ENCODE measurements at places on chromosomes 5 and 9.

GRCh38 chr5:134662971-134663370 is 14.4 kb downstream of the SEC24A start:
- DNase-seq = no peak

GRCh38 chr5:180085837-180086236 is 14.3 kb upstream of the RNF130 start:
- no peak for DNase-seq

DNA sequence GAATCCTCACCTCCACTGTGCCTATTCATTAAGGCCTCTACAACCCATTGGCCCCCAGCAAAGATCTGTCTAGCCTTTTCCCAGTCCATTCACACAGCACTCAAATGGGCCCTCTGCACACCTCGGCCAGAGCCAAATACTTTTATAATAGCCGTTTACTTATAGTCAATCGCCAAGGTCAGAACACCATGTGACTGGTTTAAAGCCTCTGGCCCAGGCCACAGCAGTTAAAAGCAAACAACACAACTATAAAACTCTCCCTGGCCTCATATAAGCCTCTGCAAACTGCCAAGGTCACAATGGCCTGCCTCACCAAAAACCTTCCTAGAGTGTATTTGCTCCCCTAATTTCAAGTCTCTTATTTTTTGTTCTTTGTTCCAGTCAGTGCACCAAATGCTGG is 562.6 kb downstream of the CAAP1 start:
- DNase-seq = no peak

GRCh38 chr9:27595733-27596132 is 22.5 kb upstream of the C9orf72 start:
- DNase-seq = no peak

DNA sequence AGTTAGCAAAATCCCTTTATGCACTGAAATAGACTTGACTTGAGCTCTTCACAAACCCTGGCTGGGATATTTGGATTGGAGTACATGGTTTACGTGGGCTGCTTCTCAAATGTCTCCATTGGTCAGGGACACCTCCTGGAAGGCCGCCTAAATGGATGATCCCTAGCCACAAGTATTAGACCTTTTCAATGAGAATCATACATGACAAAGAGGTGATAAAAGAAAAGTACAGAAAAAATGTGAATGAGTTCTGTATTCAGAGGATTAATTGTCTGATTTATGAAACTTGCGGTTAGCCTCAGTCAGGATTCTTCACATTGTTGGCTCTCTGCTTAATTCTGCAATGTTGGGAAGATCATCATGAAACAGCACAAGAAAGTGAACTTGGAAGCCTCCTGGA is 752.8 kb upstream of the ADAMTS16 start:
- no peak for DNase-seq

DNA sequence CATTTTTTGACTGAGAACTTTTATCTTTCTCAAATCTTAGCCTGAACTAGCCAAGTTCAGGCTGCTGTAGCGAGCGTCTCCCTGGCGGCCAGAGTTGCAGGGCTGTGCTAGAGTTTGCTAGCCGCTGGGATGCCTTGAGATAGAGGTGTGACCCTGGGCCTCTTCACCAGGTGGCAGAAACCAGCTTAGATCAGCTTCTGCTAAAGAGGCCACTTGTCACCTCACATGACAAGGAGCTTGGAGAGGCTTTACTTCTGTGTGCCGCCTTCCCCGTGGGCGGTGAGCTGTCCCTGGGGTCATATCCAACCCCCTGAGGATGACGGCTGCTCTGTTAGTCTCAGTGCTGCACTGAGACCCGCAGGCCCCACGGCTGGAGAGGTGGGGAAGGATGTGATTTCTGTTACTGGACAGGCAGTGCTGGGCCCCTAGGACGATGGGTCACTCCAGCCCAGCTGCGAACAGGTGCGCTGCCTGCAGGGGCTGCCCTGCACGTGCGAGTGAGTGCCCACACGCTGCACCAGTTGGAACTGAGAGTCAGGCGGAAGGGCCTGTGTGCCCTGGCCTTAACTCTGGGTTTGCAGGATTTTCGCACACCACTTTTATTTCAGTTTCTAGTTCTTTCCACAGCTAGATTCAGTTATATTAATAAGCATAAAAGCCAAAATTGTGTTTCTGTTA is 63.8 kb downstream of the EHMT1 start:
- DNase-seq = no peak

GRCh38 chr5:169422087-169422486 is 121.1 kb upstream of the SLIT3 start:
- DNase-seq = no peak

DNA sequence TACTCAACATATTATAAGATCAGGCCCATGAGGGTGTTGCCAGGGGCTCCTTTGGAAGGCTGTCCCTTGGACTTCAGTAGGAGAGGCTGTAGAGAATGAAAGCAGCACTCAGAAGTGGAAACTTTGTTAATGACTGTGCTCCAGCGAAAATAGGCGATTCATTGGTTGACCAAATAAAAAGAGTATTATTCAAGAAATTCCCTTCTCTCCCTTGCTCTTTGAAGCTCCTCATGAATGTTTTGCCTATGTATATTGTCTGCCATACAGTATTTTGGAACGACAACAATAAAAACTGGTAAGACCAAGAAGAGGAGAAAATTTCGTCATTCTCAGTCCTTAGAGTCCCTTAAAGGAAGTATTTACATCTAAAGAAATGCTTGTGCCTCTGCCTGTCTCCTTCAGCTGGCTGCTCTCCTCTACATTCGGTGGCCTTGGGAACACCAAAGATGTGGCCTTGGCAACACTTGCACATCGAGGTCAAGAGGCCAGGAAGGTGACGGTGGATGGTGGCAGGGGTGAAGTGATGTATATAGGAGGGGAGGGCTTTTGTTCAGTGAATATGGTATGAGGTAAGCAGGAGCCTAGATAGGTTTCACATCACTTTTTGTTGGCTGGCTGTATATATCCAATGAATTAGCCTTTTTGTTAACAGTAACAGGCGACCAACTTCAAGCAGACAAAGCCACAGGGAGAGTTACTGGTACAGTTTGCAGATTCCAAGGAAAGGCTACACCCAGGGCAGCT is 95.0 kb upstream of the ACTBL2 start:
- DNase-seq = no peak

GRCh38 chr9:20722221-20722620 is 38.2 kb downstream of the FOCAD start:
- DNase-seq = no peak

- DNase-seq = no peak
Measured at GRCh38 chr5:6468104-6468503, 19.4 kb downstream of the UBE2QL1 start.

DNA sequence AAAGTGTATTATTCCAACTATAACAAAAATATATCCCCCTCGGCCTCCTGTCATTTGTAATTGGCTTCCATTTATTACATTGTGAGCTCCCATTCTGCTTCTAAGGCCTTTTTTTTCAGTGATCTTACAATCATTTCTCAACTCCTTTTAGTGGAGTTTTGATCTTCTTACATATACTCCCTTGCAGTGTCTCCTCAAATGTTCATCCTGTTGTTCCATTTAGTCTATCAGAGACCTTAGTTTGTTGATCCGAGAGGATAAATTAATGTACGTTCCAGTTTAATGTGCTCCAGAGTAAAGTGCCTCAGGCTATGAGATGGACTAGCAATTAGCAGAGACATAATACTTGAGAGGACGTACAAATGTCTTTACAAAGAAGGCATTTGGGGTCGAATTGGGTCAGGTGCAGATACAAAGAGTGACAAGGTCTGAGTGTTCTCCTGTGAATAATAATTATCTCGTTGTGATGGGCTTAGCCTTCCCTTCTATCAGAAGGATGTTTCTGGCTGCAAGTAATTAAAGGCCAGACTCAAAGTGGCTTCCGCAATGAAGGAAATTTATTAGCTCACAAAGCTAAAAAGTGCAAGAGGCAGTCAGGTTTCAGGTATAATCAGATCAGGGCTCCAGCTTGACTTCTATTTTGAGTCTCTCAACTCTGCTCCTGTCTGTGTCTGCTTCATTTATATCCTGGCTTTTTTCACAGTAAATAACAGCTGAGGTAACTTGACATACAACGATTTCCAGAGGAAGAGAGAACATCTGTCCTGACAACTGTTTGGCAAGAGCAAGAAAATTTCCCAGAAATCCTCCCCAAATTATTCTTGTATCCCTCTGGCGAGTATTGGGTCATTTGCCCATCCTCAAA is 30.1 kb downstream of the ARRDC3 start:
- no peak for DNase-seq

- no peak for DNase-seq
Measured at GRCh38 chr5:62812621-62813255, 234.1 kb downstream of the LRRC70 start.

GRCh38 chr5:14628346-14628745 is 36.2 kb upstream of the OTULIN start:
- no peak for DNase-seq

GRCh38 chr5:154977409-154977808 is 36.1 kb upstream of the KIF4B start:
- DNase-seq = no peak

DNA sequence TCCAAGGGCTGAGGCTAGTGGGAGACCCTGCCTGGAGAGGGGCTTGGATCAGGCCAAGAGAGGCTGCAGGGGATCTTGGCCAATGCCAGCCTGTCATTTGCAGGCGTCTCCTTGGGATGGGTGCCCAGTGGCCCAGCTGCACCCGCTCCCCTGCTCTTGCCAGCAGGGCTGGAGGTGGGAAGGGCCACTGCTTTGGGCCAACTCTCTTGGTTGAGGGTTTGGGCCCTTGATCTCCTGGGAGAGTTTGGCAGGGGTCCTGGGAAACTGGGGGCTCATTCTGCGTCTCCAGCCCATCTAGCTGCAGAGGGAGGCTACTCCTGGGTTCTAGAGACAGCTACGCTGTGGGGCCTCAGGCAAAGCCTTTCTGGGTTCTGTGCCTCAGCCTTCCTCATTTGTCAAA is 10.5 kb downstream of the PSD2 start:
- no peak for DNase-seq

- no peak for DNase-seq
Measured at GRCh38 chr9:15104826-15105420, 194.7 kb upstream of the FREM1 start.

GRCh38 chr5:96115147-96115807 is 153.6 kb upstream of the ELL2 start:
- no peak for DNase-seq

DNA sequence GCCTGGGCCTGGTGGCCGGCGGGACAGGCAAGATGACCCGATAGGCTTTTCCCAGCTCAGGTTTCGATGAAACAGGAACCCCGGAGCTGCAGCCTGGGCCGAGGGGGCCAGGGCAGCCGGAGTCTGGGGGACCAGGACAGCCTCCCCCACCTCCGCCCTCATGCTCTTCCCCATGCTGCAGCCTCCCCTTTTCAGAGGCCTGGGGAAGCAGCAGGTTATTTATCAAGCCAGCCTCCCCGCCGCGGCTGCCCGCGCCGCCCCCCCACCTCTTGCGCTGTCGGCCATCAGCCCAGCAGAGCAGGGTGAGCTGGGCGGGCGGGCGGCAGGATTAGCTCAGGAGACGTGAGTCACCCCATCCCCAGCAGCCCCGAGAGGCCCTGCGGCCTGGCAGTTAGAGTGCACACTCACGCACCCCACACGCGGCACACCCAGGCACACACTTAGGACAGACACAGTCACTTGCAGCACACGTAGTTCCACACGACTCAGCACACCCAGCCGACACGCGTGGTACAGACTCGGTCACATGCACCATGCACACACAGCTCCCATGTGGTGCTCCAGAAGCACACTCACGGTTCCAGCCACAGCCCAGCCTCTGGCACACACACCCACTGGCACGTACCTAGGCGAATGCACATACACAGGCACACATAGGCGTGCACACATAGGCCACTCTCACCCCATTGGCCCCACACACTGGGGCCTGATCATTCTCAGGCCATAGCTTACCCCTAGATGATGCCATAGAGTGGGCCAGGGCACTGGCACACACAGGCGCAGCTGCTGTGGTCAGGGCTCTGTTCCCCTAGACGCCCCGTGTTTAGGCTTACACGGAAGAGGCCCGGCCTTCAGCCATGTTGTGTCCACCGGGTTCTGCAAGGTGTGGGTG is 13.0 kb downstream of the CXXC5 start:
- no peak for DNase-seq

- no peak for DNase-seq
Measured at GRCh38 chr5:174259696-174260420, 214.4 kb downstream of the NSG2 start.

DNA sequence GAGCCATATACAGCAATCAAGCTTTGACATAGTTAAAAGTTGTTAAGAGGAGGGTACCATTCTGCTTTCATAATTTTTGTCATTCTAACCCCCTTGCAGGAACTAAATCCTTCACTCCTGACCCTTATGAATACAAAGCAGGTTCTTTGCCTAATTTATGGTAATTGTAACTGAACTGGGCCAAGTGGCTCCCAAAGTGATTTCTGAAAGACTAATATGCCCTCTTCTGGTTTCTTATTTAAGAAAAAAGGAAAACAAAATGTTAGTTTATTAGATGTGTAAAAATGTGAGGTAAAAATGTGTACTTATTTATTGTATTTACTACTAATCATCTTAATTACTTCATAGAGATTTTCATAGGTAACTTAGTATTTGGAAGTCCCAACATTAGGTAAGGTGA is 268.5 kb downstream of the BNC2 start:
- DNase-seq = no peak

- no peak for DNase-seq
Measured at GRCh38 chr5:134086225-134086942, 28.1 kb upstream of the TCF7 start.

DNA sequence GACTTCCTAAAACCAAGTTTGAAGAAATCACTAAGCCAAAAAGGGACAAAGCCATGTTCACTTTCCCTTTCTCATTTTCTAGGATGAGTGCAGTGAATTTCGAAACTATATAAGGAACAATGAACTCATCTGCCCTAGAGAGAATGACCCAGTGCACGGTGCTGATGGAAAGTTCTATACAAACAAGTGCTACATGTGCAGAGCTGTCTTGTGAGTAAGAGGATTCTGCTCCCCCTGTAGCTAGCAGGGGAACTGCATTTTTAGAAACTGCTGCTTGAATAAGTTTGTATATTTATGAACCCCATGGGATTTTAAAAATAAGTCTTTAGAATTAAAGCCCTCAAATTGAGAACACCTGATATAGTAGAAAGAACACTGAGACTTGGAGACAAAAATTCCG is 42.7 kb upstream of the SPINK14 start:
- DNase-seq = no peak

Measured in activated CD4-positive, alpha-beta T cell treated with anti-CD3 and anti-CD28 coated beads, Interleukin-2, amount 50 U/mL, for 24 hours (primary cell).